RKO (cell line): ENCODE measurements at places on chromosomes 4 and X.

DNA sequence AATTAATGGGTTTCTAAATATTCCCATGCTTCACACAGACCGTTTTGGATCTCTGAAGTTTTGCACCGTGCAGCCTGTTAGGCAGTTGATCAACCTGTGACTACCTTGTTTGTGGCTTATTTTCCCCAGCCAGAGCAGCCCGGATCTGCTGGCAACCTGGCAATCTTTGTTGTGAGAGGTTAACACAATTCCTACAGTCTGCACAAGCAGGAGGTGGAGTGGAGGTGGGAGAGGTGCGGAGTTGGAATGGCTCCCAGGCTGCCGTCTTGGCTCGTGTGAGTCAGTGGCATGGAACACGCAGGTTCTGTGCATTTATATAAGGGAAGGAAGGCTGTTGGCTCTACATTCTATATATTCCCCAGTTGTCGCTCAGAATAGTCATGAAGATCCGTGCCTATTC is 70.9 kb upstream of the STOX2 start:
- DNase-seq: no peak

- no peak for DNase-seq
These were observed 406.8 kb downstream of the TMA16 start for GRCh38 chr4:163901319-163901718.

- DNase-seq: no peak
These were observed 877 bp downstream of the JAKMIP1 start for GRCh38 chr4:6199422-6199921.

DNA sequence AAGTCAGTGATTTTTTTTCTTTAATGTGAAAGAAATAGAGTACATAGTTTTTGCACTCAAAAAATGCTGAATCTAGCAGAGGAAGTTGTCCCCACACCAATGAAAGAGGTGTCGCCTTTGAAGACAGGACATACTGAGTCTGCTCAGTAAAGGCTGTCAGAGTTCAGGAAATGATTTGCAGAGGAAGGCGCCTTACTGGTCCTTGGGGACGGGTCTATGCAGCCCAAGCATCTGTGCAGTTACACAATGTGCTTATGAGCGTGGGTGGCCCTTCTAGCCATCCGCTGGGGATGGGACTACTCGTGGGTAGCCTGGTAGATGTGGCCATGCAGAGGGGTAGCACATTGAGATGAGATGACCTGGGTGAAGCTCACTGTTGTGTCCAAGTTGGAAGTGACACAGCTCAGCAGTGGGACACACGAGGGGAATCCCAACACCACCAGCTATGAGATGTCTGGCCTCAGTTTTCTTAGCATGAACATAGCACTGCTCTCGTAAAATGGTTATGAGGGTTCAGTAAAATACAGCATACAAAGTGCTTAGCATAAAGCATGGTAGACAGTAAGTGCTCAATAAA is 116.5 kb upstream of the RBPJ start:
- DNase-seq: no peak

DNA sequence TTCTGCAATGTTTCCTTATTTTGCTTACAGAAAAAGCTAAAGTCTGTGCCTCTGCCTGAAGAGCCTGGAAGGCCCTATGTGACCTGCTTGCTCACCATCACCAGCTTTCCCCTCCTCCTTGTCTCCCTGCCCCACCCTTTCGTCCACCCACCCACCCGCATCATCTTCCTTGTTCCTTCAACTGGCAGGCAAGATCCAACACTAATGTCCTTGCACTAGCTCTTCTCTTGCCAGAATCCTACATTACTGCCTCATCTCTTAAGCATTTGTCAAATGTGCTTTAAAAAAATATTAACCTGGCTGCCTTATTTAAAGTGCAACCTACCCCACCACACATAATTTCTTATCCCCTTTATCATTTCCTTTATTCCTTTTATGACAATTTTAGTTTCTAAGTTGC is 165.1 kb upstream of the PPP3CA start:
- DNase-seq: no peak

DNA sequence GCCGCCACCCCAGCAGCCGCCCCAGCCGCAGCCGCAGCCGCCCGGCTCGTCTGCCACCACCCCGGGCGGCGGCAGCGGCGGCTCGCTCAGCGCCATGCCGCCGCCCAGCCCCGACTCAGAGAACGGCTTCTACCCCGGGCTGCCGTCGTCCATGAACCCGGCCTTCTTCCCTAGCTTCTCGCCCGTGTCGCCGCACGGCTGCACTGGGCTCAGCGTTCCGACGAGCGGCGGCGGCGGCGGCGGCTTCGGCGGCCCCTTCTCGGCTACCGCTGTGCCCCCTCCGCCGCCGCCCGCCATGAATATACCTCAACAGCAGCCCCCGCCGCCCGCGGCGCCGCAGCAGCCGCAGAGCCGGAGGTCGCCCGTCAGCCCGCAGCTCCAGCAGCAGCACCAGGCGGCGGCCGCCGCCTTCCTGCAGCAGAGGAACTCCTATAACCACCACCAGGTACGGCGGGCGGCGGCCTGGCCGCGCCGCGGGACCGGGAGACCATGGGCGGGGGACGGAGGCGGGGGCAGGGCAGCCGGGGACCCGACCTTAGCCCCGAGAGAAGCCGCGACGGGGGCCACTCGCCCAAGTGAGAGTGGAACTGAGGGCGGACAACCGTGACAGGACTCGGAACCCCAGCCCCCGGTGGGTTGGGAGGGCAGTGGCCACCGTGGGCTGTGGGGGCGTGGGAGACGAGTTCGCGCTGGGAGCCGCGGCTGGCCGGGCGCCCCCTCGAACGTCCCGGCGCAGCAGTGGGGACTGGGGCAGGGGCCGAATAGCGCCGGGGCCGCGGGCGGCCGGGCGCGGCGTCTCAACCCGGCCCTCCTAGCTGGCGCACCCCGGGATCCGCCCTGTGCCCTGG is 1.8 kb downstream of the CPEB2 start:
- peak; percentile 15 for DNase-seq

GRCh38 chr4:15232366-15233263 is 195.2 kb upstream of the C1QTNF7 start:
- DNase-seq: no peak

GRCh38 chrX:151240237-151240636 is 63.9 kb downstream of the GPR50 start:
- DNase-seq: no peak

- DNase-seq: no peak
These were observed 1367.0 kb downstream of the PCDH7 start for GRCh38 chr4:32087211-32087610.

DNA sequence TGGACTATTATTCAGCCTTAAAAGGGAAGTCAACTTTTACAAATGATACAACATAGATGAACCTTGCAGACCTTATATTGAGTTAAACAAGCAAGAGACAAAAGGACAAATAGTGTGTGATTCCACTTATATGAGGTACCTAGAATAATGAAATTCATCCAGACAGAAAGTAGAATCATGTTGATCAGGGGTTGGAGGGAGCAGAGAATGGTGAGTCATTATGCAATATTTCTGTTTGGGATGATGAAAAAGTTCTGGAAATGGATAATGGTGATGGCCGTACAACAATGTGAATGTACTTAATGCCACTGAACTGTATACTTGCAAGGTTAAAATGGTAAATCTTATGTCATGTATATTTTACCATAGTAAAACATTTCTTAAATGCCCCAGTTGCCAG is 22.1 kb downstream of the KIT start:
- no peak for DNase-seq

DNA sequence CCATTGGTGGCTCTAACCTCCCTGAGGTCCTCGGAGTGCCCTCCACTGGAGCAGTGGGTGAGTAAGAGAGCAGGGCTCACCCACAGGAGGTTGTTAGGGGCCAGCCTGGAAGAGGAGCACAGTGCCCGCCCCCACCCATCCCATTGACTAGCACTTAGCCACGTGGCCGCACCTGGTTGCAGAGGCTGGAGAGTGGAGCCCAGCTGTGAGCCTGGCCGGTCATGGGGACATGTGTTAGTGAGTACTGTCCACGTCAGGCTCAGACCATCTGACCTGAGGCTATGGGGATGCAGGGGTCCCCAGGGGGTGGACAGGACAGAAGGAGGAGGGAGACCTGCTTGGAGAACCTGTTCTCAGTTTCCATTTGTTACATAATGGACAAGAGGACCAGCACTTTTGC is 1.4 kb upstream of the MAN2B2 start:
- DNase-seq: no peak

DNA sequence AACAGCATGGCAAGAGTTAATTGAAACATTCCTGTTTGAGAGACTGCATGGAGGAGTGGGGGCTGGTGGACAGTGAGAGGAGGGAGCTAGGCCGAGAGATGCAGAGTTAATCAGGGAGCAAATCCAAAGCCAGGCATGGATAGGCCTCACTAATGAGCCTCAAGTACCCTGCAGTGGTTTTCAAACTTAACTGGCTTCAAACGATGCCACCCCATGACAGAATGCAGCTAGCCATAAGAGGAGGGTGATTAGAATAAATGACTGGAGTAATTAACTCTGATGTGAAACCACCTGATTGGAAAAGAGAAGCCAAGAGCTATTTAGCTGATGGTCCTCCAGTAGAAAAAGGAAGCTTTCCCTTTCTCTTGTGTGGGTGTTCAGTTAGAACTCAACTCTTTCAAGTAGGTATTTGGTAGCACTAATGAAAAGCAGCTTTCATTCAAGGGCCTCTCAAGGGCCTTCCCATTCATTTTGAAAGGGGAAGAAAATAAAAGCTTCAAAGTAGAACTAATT is 215.4 kb upstream of the MAB21L2 start:
- DNase-seq: no peak

GRCh38 chrX:104295636-104296035 is 40.9 kb upstream of the ESX1 start:
- no peak for DNase-seq

GRCh38 chr4:147985376-147985775 is 253.5 kb downstream of the ARHGAP10 start:
- DNase-seq: no peak

GRCh38 chrX:15977644-15978043 is 123.0 kb upstream of the AP1S2 start:
- DNase-seq: no peak

GRCh38 chrX:13650318-13650717 is 2.6 kb upstream of the TCEANC start:
- no peak for DNase-seq

DNA sequence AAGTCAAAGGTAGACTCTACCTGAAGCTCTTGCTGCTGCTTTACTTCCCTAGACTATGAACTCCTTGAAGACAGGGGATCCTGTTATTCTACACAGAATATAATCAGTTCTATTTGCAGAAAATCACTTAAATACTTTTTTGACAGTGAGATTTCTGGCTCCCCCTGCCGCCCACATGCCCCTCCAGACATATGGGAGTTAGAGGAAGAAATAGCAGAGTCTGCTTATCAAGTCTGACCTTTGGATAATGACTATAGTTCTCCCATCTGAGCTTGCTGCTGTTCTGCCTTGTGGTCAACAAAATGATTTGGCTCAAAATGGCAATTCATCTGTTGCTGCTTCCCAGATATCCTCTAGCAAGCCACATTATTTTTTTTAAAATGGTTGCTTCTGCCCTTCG is 101.1 kb downstream of the ENOX2 start:
- DNase-seq: no peak

- DNase-seq: no peak
These were observed 65.4 kb downstream of the FGFBP1 start for GRCh38 chr4:15873117-15873516.

DNA sequence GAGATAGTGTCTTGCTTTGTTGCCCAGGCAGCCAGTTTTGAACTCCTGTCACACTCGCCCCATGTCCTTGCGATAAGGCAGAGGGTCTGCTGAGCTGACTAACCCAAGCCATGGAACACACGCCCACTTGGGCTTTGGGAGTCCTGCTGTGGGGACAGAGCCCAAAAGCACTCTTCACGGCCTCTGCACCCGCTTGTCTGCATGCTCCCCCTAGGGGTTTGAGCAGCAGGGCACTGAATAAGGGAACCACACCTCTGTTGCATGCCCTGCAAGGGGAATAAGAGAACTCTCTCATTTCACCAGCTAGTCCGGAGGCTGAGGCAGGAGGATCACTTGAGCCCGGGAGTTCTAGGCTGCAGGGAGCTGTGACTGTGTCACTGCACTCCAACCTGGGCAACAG is 166.0 kb downstream of the STAG2 start:
- DNase-seq: no peak

DNA sequence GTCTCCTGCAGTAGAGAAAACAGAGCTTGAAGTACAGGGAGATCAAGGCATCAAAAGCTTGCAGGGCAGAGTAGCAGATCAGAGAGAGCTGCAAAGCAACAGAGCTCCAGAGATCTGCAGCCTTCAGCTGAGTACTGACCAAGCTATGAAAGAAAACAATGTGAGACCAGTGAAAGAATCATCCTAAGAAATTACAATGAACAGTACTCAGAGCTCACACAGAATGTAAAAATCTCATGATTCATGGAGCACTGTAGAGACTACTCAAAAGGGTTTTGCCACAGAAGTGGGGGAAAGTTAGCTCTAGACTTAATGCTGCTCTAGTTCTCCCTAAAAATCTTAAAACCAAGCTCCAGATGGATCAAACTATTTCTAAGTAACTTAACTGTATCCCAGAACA is 80.0 kb upstream of the MAB21L2 start:
- no peak for DNase-seq

GRCh38 chr4:114108869-114109268 is 129.4 kb upstream of the ARSJ start:
- peak; percentile 67 for DNase-seq

DNA sequence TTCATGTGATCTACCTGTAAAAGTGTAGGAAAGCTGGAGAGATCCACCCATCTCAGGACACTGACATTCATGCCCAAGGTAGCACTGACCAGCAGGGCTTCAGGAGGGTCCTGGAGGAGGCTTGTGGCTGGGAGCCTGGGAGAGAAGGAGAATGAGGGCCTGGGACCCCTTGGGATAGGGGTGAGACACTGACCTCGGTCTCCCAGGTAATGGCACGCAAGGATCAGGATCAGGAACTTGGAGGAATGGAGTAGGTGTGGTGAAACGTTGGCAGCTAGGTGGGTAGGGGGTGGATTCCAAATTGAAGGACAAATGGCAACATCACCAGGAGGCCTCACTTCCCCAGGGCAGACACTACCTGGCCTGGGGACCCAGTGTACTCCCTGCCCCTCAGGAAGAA is 12.4 kb upstream of the RGS12 start:
- DNase-seq: no peak
